ENCODE measurements at places on chromosomes 3 and 15.
A peak's percentile ranks its signal among the peaks of the same experiment; 100 is the strongest.

DNA sequence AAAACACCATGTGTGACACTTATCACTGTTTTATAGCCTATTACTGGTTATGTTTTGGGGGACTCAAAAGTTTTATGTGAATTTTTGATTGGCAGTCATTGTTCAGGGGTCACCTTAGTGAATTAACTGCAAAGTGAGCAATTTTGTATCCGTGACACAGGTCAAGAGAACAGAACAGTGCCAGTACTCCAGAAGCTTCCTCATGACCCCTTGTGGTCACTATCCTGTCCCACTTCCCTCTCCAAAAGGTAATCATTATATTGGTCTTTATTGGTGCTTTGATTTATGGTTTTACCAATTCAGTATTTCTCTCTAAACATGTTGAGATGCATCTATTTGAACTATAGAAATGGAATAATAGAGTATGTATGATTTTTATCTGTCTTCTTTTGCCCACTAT, 107.1 kb downstream of the STT3B start:
- no peak for DNase-seq

- no peak for DNase-seq
Measured at GRCh38 chr3:196128172-196128843, 46.4 kb upstream of the TFRC start.

GRCh38 chr3:108234387-108234957, 12.2 kb upstream of the IFT57 start:
- no peak for DNase-seq

DNA sequence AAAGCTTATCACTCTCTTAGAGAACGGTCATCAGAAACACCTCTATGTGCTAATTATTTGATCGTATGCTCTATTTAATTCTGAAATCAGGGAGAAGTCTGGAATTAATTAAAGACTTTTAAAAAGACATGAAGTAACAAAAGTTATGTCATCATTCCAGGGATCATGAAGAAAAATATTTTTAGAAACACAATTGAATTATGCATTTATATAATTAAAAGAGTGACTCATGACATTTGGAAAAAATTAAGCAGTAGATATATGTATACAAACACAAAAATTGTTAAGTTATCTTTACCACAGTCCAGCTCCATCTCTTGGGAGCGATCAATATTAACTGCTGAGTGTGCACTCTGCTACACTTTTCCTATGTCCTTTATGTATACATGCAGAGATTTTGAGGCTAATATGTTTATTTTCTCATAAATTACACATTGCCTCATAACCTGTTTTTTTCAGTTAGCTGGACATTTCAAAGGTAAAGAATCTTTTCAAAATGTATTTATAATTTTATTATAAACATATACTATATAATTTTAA, 717.7 kb downstream of the GBE1 start:
- no peak for DNase-seq

DNA sequence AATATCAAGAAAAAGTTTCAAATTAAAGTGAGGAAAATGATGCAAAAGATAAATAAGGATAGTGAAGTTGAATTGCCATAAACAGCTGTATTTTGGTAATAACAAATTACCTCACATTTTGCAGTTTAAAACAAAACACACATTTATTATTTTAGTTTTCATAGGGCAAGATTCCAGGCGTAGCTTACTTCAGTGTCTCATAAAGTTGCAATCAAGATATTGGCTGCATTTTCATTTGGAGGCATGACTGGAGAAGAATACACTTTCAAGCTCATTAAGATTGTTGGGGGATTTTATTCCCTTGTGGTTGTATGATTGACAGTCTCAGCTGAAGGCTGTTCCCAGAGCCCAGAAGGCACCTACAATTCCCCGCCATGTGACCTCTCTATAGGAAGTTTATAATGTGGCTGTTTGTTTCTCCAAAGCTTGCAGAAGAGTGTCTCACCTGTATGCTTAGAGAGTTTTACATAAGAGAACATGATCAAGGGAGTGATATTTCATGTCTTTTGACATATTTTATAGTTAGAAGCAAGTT, 151.4 kb downstream of the OTOL1 start:
- no peak for DNase-seq

- DNase-seq = peak; percentile 34
Measured at GRCh38 chr15:92870010-92870591, 30.0 kb upstream of the CHD2 start.

- DNase-seq = peak; percentile 1
Measured at GRCh38 chr15:27701956-27702355, 397.2 kb downstream of the OCA2 start.

- DNase-seq = no peak
Measured at GRCh38 chr15:28888900-28889299, 3.1 kb downstream of the APBA2 start.

DNA sequence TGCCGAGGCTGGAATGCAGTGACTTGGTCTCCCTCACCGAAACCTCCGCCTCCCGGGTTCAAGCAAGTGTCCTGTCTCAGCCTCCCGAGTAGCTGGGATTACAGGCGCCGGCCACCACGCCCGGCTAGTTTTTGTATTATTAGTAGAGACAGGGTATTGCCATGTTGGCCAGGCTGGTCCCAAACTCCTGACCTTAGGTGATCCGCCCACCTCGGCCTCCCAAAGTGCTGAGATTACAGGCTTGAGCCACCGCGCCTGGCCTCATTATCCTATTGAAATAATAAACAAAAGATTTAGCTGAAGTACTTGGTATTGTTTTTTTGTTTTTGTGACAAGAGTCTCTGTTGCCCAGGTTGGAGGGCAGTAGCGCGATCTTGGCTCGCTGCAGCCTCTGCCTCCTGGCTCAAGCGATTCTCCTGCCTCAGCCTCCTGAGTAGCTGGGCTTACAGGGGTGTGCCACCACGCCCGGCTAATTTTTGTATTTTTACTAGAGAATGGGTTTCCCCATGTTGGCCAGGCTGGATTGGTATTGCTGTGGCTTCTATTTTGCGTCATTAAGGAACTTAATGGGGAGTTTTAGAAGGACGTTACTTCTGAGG, 1.5 kb downstream of the RPL35A start:
- no peak for DNase-seq

DNA sequence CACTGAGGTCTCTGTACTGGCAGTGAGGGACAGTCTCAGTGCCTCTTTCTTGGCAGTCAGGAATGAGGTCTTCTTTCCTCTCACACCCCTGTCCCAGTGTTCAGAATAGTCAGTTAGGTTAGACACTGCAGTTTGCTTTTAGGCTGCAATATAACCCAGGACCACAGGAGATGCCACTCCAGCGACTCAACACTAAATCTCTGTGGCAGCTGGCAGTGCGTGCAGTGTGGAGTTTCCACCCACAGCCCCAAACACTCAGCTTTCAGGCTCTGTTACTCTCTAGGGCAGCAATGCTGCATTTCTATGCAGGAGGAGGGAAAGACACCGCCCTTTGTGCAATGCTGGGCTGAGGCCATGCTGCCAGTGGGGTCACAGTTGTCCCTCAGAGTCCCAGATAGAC, 150.2 kb upstream of the SUCLG2 start:
- DNase-seq = no peak

- no peak for DNase-seq
Measured at GRCh38 chr3:186497608-186498007, 46.6 kb downstream of the CRYGS start.

DNA sequence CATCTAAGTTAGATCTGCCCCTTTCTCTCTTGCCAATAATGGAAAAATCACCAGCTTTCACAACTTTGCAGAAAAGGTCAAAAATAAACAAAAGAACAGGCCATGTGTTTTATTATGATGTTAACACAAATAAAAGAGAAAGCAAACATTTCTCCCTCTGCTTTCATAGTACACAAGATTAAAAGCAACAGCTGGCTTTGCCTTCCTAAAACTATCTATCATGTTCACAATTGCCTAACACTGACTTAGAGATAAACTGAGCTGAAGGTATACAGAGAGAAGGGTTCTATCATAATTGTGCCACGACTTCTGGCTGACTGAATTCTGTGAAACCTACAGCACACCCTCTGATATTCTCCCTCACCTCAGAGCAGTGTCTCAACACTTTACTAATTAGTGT, 29.4 kb downstream of the AADAC start:
- DNase-seq = no peak

GRCh38 chr3:172591125-172591605, 67.9 kb upstream of the TNFSF10 start:
- DNase-seq = no peak

- no peak for DNase-seq
Measured at GRCh38 chr3:33001889-33002288, 50.4 kb downstream of the CCR4 start.

DNA sequence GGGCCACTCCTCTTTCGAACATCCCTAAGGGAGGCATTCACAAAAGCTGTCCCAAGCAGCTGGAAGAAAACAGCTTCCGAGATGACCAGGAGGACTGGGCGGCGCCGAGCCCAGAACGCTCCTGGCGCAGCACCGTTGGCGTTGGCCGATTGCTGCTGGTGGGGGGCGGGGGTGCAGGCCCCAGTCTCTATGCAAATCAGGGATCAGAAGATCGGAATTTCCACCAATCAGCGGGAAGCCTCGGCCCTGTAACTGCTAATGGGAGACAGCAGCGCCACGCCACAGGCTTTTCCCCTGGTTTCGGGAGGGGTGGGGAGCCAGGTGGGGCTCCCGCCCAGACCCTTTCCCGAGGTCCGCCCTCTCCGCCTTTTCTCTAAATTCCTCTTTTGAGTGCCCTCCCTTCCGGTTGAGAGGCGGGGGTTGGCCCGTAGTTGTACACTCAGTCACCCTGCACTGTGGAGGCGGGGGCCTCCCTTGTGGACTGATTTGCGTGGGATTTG, 27.0 kb downstream of the HMCES start:
- peak; percentile 57 for DNase-seq

GRCh38 chr3:42511201-42511600, 8.8 kb downstream of the VIPR1 start:
- no peak for DNase-seq

DNA sequence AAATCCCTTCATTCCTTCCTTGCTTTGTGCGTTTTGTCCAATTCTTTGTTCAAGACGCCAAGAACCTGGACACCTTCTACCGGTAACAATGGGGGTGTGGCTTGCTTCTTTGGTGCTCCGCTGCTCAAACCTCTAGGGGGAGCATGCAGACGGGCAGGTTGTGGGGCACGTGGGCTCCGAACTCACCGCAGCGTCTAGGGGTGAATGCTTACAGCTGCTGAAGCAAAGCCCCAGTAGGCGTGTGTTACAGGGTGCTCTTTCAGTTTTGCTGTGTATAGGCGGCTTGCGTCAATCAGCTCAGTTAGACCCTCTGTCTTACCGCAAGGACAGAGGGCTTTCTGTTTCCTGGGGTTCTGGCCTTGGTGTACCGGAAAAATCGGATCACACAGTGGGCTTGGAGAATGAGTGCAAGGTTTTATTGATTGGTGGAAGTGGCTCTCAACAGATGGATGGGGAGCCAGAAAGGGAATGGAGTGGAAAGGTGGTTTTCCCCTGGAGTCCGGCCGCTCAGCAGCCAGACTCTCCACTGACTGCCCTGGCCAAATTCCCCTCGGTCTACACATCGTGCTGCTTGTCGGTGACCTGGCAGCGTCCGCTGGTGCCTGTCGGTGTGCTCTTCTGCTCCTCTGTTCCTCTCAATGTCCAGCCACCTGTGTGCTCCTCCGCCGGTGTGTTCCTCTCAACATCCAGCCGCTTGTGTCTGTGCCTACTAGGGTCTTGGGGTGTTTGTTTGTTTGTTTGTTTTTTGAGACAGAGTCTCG, 1.2 kb upstream of the LRRC34 start:
- DNase-seq = no peak

- DNase-seq = peak; percentile 70
Measured at GRCh38 chr15:57476533-57476975, 100.2 kb downstream of the CGNL1 start.

DNA sequence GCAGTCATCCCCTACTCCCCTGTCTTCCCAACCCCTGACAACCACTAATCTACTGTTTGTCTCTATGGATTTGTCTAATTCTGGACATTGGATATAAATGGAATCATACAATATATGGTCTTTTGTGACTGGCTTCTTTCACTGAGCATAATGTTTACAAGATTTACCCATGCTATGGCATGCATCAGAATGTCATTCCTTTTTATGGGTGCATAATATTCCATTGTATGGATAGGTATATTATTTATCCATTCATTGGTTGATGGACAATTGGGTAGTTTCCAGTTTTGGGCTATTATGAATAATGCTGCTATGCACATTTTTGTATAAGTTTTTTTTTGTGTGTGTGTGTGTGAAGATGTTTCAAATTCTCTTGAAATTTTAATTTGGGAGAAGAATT, 16.6 kb upstream of the TTBK2 start:
- DNase-seq = no peak

DNA sequence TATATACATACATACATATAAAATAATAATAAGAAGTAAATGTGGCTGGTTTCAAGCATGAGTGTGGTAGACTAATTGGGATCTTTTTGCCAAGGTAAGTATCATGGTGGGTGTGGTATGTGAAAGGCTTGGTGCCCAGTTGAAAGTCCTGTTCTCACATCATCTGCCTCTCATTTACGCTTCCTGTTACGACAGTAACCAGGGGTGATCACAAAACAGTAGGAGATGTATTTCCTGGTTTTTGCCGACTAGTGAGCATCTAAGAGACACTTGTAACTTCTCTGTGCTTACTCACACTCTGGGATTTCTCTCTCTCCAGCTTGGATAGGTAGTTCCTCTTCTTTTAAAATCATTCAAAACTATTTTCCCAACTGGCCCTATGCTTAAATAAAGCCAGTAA, 1028.3 kb upstream of the NR2F2 start:
- DNase-seq = peak; percentile 17

- no peak for DNase-seq
Measured at GRCh38 chr3:28036599-28037575, 204.5 kb upstream of the CMC1 start.

- DNase-seq = peak; percentile 10
Measured at GRCh38 chr3:66904831-66905493, 93.1 kb upstream of the KBTBD8 start.

GRCh38 chr3:141384575-141384974, 16.3 kb downstream of the ZBTB38 start:
- no peak for DNase-seq

DNA sequence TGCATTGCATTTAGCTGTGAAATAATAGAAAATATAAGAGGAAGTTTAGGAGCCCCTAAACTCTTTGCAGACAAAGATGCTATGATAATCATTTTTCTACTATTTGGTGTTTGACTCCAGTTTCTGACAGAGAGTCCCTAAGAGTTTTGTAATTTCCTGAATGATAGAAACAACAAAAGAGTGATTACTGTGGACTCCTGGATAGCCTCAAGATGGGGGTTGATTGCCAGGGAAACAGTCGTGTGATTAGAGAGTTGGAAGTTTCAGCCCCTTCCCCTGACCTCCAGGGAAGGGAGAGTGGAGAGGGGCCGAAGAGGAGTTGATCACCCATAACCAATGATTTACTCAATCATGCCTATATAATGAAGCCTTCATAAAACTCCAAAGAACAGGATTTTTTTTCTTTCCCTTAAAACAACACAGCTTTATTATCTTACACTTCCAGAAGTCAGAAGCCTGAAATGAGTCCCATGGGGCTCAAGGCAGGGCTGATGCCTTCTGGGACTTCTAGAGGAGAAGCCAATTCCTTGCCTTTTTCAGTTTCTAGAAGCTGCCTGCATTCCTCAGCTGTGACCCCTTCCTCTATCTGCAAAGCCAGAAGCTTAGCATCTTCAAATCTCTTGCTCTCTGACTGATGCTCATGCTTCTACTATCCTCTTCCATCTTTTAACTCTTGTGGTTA, 292.3 kb upstream of the ZPLD1 start:
- no peak for DNase-seq

Measured in AG10803 (cell line).